ENCODE measurements at places on chromosomes 6 and 20.

DNA sequence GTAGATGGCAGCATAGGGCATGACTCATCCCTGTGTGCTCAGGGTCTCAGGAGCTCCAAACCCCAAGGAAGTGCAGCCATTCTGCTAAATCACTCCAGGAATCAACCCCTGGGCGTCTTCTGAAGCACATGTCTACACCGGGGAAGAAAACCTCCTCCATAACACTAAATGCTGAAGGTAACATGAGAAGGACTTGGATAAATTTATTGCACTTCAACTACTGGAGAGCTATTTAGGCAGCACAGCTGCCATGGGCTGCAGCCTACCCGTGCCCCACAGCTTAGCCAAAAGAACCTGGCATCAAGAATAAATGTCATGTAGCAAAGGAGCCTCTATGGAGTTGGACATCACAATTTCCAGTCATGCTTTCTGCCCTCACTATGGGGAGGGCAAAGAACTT is 152.4 kb upstream of the PROKR2 start:
- DNase-seq: no peak

DNA sequence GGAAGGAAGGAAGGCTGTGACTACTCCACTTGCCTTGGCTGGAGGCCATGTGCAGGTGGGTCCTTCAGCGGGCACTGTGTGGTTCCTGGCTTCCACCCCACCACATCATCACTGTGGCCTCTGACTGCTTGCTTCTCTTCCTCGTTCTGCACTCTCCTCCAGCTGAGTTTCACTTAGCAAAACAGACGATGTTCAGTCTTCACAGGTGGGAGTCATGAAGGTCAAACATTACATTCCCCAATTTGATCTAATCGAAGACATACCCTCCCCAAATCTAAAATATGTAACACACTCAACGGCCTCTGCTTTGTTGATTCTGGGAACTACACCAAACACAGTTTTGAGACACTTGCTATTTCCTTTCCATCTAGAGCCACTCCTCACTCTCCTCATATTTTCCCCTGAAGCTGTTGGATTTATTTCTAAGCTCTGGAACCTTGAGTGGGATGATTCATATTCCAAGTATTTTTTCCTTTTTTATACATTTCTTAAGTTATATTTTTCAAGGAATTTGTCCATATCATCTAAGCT is 132.5 kb upstream of the FOXA2 start:
- no peak for DNase-seq

GRCh38 chr6:19070520-19070919 is 683.4 kb downstream of the RNF144B start:
- no peak for DNase-seq

GRCh38 chr20:57200882-57201695 is 65.4 kb downstream of the BMP7 start:
- DNase-seq: no peak

DNA sequence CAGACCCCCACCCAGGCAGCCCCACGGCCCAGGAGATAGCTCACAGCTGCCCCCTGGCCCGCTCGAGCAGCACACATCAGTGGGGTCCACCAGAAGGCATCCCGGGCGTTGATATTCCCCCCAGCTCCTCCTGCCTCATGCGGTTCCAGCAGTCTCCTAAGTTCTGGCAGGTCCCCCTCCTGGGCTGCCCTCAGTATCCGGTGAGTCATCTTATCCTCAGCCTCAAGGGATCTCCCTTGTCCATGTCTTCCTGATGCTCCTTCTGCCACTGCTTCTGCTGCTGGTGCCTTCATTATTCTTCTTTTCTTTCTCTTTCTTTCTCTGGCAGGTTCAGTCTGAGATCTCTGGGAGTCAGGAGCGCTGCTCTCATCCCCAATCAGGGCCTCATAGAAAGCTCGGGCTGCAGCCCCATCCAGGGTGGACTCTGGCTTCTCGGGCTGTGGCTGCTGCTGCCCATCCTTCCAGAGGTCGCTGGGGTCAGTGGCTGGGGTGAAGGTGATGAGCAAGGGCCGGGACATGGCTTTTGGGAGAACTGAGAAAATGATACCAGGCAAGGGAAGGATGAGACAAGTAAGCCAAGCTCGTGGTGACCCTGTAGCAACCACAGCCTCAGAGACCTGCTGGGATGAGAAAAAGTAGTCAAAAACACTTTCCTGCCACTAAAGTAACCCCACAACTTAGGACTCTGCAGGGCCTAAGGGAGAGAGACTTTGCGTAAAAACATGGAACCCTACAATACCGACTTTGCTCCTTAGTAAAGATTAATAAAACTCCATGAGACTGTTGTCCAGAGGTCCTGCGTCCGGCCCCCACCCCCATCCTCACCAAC is 622 bp downstream of the GPANK1 start:
- peak; percentile 31 for DNase-seq

DNA sequence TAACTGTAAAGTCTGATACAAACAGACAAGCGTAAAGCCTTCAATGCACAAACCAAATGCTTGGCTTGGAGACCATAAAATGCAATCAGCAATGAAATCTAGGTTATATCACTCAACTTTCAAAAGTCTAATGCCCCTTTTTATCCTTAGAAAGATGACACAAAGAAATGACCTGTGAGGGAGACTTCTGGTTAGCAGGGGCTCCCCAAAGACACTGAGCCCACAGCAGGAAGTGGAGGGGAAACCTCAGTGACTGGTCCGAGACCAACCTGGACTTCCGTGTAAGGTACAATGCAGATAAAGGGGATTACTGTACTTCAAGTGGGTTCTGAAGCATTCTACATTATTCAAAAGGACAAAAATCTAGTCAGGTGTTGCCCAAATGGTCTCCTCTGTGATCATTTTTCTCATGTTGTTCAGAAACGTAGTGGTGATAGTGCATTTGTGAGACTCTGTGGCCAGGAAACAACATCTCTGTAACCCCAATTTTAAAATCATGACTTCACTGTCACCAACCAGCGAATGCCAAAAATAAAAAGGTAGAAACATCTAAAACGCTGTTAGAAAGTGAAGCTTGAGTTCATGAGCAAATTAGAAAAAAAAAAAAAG is 88.2 kb downstream of the HIVEP2 start:
- no peak for DNase-seq

GRCh38 chr6:135046912-135047311 is 7.7 kb downstream of the HBS1L start:
- DNase-seq: no peak

GRCh38 chr20:63837479-63837878 is 6.4 kb upstream of the ZBTB46 start:
- DNase-seq: no peak

- no peak for DNase-seq
Observed at GRCh38 chr6:152146385-152146784, 338.9 kb downstream of the ESR1 start.

- DNase-seq: no peak
Observed at GRCh38 chr6:43301081-43301870, 3.2 kb downstream of the SLC22A7 start.

- no peak for DNase-seq
Observed at GRCh38 chr20:43386878-43387277, 70.8 kb upstream of the SRSF6 start.

DNA sequence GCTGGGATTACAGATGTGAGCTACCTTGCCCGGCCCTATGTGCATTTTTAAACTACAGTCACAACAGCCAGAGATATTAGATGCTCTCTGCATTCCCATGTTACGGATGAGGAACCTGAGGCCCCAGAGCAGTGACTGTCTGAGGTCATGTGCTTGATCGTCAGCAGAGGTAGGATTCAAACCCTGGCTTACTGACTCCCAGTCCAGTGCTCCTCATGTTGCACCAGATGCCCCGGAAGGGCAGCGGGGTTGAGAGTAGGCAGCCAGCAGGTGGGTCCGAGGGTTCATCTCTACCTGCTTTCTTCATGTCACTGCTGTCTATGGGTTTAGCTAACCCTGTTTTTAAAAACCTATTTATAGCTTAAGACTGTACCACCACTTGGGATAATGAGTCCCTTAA is 9.3 kb upstream of the ZNF335 start:
- no peak for DNase-seq

GRCh38 chr6:27679308-27679963 is 206.5 kb upstream of the ZNF184 start:
- no peak for DNase-seq

DNA sequence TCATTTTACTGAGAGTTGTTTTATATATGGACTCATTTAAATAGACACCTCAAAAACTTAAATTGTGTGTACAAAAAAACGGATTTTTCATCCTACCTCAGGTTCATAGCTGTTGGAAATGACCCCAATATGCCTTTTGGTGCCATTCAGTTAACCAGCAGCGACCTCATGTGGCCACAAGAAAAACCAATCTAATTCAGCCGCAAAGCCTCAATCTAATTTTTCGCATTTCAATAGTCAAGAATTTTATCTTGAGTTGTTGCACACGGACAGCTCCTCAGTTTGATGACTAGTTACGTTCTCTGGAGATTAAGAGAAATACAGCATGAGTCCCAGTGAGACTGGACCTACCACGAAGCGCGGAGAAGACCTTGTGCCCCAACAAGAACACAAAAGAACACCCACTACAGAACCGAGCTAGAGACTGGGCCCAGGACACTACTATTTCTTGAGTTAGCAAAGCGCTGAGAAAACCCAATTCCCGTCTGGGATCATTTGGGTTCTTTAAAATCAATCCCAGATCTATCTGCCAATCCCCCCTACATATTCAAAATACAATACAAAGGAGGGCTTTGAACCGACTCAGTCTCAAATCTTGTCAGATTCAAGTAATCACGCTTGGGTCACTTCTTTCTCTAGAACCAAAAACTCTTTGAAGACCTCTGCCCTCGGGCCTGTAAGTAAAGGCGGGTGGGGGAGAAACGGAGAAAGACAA is 1.1 kb downstream of the TCP11 start:
- peak; percentile 54 for DNase-seq

DNA sequence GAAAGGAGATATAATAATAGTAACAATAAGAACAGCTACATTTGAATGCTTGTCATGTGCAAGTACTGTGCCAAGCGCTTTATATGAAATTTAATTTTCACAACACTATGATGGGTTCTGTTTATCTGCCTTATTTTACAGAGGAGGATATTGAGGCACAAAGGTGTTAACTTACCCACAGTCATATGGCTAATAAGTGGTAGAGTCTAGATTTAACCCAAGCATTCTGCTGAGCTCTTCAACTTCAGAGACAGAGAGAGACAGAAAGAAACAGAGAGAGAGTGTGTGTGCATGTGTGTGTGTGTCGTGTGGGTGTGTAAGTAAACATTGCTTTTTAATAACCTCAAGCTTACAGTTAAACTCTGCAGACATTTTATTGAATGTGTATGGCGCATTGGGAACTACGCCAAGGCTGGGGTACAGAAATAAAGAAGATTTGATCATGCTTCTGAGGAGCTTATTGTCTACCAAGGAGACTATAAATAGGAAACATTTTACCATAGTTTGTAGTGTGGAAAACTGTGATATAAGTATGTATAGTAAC is 12.9 kb downstream of the TBPL1 start:
- no peak for DNase-seq

DNA sequence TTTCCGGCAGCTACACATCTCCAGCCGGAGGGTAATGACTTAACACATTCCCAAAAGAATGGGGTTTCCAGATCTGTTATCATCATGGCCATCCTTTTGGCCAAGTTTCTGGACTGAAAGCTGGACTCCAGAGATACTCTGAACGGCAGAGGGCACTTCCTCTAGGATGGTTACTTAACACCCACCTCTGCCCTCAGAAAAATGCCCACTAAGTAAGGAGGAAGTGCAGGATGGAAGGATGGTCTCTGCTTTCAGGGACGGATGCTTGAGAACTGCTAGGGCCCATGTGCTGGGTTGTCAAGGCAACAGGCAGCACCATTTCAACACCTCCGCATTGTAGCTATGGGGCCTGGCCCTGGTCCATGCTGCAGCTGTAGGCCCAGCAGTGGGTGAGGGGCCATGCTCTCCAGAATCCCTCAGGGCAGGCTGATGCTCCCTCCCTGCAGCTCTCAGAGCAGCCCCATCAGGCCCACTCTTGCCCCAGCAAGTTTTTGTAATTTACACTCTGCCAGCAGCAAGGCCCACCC is 16.5 kb upstream of the TGM3 start:
- no peak for DNase-seq

DNA sequence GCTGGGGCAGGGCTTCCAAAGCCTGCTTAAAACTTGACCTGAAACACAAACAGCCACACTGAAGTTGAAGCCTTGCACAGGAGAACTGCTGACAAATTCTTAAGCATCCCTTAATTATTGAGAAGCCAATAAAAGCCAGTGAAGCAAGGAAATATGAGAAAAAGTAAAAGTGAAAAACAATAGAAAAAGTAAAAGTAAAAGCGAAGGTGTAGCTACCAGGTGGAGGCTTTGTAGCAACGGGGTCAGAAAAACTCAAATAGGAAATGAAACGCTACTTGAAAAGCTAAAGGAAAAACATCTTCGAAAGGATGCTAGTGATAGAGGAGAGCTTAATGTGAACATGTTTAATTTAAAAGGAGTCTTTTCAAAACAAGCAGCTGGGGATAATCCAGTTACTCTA is 97.4 kb downstream of the IRF4 start:
- DNase-seq: no peak

- DNase-seq: no peak
Observed at GRCh38 chr20:35304956-35305355, 12.7 kb upstream of the FAM83C start.

DNA sequence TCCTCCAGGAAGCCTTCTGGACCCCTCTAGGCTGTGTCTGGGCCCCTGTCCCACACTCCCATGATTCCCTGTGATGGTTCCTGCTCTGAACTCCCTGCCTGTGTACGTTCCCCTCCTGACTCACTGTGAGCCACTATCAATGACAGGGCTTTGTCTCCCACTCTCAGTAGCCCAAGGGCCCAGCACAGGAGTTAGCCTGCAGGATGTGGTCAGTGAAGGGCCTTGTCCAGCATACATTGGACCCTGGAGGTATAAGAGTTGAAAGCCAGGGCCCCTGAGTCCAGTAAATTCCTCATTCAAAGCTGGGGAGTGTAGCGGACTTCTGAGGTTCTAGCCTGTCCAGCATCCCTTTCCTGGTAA is 19.0 kb downstream of the ZBP1 start:
- DNase-seq: no peak

DNA sequence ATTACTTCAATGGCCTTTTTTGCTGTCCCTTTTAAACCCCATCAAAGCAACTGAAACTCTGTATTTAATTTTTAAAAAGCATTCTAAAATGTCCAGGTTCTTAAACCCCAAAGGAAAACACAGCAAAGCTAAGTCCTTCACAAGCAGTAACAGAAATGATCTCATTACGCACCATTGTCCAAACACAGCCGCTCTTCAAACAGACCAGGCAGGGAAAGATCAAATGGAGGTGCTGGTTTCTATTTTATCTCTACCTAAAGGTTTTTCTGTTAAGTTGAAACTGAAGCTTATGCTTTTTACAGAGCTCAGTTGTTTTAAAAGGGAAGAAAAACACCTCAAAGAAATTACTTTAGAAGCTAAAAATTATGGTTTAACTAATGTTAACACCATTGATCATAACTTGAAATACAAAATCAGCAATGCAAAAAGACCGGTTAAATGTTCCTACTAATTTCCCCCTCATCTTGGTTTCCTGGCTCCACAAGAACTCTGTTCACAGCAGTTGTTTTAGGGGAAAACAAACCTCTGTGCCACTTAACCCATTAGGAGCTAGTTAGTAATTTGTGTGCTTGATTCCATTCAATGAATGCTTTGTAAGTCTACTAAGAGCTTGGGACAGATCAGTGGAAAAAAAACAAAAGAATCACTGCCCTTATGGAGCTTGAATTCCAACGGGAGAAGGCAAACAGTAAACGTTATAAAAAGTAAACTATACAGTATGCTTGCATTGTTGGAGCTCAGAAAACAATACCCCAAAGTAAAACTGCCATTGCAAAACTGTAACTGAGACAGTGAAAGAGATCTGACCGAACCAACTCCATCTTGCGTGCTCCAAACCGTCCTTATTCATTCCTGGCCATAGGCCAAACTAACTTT is 87.4 kb downstream of the CD24 start:
- DNase-seq: no peak
